ENCODE measurements at places on chromosomes 7 and 10.
A peak's percentile ranks its signal among the peaks of the same experiment; 100 is the strongest.

- no peak for DNase-seq
Measured at GRCh38 chr10:132273966-132274365, 33.8 kb downstream of the STK32C start.

GRCh38 chr10:17265468-17265867 is 37.4 kb downstream of the VIM start:
- peak; percentile 32 for DNase-seq

GRCh38 chr7:157022681-157023588 is 12.5 kb upstream of the MNX1 start:
- no peak for DNase-seq

GRCh38 chr10:83691791-83692596 is 447.3 kb upstream of the GHITM start:
- DNase-seq: no peak

DNA sequence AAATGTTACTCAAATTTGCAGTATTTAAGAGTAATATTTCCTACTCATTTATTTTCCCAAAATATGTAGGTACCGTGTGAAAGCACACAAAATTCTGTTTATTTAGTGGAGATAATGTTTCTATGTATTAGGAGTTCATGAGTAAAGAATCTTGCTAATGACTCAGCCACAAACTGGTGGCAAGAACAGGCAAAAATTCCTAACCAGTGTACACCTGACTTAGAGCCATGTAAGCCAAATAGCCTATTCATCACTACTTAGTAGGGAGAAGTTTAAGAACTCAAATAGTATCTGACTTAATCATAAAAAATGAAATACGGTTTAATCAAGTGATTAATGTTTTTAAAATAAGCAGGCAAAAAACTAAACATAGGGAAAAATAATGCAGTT is 169.0 kb downstream of the SRPK2 start:
- peak; percentile 76 for DNase-seq

GRCh38 chr7:130881091-130881798 is 147.2 kb upstream of the KLF14 start:
- peak; percentile 19 for DNase-seq

- peak; percentile 30 for DNase-seq
Measured at GRCh38 chr10:61784354-61785133, 117.0 kb upstream of the ARID5B start.

DNA sequence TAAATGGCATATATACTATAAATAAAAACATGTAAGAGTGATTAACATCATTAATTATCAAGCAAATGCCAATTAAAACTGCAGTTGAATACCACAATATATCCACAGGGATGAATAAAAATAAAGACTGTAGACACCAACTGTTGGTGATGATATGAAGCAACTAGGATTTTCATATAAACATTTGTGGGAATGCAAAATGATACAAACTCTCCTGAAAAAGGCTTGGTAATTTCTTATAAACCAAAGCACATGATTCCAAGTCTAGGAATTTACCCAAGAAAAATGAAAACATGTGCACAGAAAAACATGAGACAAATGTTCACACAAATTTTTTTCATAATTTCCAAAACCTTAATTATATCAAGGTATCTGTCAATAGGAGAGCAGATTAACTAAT is 448.1 kb downstream of the ETV1 start:
- no peak for DNase-seq

DNA sequence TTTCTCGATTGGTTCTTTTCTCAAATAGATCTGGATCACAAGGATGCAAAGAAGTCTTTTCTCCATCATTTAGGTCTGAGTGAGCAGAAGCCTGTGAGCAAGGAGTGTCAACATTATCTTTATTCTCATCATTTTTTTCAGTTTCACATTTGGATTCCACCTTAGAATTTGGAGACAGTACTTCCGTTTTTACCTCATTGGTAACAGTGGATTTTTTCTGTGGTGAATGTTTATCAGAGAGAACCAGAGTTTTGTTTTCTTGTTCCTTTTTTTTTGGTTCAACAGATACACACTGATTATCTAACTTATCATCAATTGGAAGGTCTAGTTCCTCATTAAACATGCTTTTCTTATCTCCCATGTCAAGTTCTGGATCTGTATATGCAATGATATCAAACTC is 151.3 kb downstream of the GALNT11 start:
- no peak for DNase-seq

- DNase-seq: peak; percentile 58
Measured at GRCh38 chr10:76401006-76401405, 969.6 kb downstream of the LRMDA start.

- DNase-seq: peak; percentile 62
Measured at GRCh38 chr10:89207801-89208551, 859 bp upstream of the CH25H start.

GRCh38 chr7:2037808-2038522 is 194.8 kb downstream of the MAD1L1 start:
- DNase-seq: peak; percentile 59

DNA sequence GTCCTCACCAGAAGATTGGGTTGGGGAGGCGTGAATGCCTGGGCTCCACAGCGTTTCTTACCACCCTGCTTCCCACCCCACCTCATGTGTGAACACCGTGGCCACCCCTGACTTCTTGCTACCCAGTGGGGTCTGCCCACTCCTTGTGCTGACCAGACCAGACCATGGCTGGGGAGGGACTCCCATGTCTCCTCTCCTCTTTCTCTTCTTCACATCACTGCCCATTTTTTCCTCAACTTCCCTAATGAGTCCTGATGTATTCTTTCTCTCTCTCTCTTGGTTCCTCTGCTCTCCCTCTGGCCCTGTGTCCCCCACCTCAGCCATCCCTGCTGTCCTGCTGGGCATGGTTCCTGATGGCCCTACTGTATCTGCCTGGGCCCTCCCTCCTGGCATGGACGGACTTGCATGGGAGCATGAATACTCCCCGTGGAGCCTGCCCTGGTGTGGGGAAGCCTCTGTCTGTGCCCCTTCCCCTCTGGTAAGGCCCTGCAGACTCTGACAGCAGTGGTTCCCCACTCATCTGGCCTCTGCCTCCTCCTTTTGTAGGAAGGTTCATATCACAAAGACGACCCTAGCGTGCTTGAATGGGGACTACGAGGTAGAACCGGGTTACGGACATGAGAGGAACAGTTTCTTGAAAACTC is 85.5 kb downstream of the ADCY1 start:
- no peak for DNase-seq

DNA sequence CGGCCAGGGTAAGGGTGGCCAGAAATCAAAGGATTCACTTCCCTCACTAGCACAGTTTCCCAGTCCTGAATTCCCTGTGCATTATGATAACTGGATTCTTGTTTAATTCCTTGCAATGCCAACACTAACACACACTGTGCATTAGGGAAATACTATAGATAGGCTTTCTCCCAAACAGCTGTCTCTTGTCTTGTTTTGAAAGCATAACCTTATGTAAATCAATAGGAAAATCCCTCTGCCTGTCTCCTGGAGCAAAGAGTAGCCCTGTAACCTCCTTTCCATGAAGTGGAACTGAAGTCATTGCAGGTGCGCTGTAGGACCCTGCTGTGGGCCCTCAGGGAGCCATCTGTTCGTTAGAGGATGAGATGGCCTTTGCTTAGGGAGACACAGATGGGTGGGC is 82.8 kb upstream of the FAM171A1 start:
- DNase-seq: no peak

- DNase-seq: peak; percentile 82
Measured at GRCh38 chr7:36207451-36208291, 54.6 kb downstream of the EEPD1 start.

- DNase-seq: peak; percentile 48
Measured at GRCh38 chr10:5619362-5620211, 46.8 kb downstream of the ASB13 start.

DNA sequence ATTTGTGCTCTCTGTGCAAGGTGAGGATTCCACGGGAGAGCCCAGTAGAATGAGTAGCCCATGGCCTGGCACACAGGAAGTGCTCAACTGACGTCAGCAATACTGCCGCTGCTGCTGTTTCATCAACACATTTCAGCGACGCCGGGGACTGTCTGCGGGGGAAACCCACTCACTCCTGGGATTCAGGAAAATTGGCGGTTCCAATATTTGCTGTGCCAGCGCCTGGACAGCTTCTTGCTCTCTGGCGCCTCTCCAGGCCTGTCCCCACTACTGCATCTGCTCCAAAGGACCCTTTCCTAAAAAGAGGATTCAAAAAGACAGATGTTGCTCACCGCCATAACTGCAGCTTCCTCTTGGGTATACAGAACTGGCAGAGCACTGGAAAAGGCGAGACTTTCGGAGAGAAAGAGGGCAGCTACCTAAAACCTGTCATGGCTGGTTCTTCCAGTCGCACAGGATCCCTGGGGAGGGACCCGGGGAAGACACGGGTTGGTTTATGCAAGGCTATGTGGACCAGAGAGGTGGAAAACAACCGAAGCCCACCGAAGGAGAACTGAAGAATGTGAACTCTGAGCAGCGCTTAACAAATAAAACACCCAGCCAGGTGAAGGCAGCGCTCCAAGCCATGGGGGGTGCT is 39.7 kb upstream of the ENO4 start:
- DNase-seq: peak; percentile 33

- no peak for DNase-seq
Measured at GRCh38 chr7:975702-976473, 539 bp upstream of the COX19 start.

GRCh38 chr10:19974138-19974537 is 157.9 kb downstream of the PLXDC2 start:
- DNase-seq: no peak

DNA sequence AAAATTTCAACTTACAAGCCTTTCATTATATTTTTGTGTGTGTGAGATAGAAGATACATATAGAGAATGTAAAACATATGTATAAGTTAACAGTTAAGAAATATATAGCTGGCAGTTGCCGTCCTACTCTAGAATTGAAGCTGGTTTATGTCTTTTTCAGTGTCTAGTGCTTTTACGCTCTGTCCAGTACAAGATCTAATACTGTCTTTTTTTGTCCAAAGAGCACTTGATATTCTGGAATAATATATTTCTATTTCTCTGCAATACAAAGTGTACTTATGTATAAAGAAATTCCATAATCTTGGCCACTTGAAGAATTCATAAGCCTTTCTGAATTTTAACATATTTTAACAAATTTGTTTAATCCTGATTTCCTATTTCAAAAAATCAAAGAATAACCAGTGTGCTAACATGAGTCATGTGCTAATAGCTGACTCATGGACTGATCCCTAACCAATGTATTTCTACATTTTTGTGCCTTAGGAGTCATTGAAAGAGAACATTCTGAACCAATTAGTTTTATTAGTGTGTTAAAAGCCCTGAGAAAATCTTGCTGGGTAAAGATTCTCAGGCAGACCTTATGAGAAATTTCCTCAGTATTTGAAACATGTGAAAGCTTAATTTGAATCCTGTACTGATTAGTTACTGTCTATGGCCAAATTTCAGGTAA is 73.2 kb upstream of the CCAR1 start:
- peak; percentile 93 for DNase-seq

- peak; percentile 49 for DNase-seq
Measured at GRCh38 chr7:101922631-101923601, 105.5 kb downstream of the CUX1 start.

GRCh38 chr7:98879198-98879978 is 1.1 kb downstream of the TRRAP start:
- peak; percentile 65 for DNase-seq

- no peak for DNase-seq
Measured at GRCh38 chr7:12119620-12120303, 91.3 kb upstream of the TMEM106B start.

- DNase-seq: no peak
Measured at GRCh38 chr7:155454183-155455112, 3.5 kb upstream of the EN2 start.

GRCh38 chr10:49653273-49653929 is 26.1 kb upstream of the C10orf53 start:
- DNase-seq: no peak

GRCh38 chr10:77392851-77393250 is 244.8 kb downstream of the KCNMA1 start:
- peak; percentile 100 for DNase-seq
